ENCODE measurements at places on chromosomes 11 and 22.

GRCh38 chr11:66559142-66559865 is 9.1 kb downstream of the CTSF start:
- DNase-seq = no peak

DNA sequence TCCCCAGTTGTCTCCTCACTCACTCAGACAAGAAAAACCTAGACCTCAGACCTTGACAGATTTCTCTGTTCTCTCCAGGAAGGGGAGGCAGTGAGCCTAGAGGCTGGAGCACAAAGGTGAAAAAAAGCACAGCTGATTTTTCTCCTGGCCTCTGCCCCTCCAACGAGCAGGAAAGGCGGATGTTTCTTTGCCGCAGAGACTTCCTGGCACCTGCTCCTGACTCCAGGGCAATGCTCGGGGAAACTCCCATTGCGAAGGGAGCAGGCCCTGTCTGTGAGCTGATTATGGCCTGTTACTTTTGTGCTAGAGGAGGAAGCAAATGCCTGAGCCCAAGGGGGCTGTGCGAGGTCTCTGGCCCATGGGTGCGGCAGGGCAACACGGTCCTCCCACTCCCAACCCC is 25.4 kb downstream of the MS4A10 start:
- DNase-seq = peak; percentile 17

DNA sequence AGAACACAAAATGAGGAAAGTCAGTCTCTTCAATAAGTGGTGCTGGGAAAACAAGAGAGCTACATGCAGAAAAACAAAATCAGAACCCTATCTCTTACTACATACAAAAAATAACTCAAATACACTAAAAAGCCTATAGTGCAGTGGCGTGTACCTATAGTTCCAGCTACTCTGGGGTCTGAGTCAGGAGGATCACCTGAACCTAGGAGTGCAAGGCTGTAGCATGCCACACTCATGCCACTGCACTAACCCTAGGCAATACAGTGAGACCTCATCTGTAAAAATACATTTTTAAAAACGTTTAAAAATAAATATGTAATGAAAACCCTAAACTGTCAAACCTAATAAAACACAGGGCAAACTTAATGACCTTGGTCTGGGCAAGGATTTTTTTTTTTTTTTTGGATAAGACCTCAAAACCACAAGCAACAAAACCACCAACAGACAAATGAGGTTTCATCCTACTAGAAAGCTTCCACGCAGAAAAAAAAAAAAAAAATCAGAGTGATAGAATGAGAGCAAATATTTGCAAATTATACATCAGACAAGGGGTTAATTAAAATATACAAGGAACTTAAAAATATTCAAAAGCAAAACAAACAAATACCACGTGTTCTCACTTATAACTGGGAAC is 35.2 kb downstream of the XKR3 start:
- DNase-seq = no peak

DNA sequence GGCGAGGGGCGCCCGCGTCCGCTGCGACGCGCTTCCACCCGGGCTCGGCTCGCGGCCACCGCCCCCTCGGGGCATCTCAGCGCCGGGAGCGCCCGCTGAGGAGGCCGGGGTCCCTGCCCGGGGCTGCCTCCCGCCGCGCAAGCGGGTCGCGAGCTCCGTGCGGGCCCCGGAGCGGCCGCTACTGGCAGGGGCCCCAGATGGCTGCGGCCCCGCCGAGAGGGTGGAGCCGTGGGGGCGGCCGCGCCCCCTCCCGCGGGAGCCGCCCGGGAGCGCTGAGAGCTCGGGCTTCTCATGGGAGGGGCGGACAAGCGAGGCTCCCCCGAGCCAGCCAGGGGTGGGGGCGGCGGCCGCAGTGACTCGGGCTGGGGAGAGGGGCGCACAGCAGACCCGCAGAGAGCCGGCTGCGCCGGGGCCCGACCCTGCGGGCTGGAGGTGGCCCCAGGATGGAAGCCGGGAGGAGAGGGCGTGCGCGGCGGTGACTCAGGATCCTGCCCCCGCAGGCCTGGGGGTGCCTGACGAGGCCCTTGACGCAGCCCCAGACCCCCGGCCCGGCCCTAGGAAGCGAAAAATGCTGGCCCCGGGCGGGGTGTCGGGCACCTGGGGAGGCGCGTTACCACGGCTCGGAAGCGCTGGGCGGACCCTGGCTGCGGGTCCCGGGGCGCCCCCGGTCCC is 603 bp upstream of the ZFTA start:
- no peak for DNase-seq

DNA sequence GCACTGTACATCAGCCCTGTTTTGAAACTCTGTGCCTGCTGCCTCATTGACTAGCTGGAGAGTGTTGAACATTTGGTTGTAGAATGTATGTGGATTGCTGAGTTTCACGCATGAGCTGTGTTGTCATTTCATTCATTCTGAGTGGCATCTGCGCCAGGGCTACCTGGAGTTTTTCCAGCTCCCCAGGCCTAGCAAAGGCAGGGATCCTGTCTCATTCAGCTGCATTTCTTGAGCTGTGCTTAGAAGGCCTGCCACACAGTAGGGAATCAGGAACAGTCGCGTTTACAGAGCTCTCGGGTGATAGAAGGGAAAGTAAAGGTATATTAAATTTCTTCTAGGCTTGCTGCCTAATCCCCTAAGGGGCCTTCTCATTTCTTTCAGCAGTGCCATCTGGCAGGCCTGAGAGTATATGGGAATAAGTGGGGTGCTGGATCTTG is 44.3 kb downstream of the PTPRJ start:
- no peak for DNase-seq

- no peak for DNase-seq
These were observed 32.2 kb upstream of the HEPHL1 start for GRCh38 chr11:93988912-93989311.

GRCh38 chr22:28788601-28789000 is 11.8 kb downstream of the XBP1 start:
- DNase-seq = no peak

GRCh38 chr22:43395086-43395695 is 16.6 kb upstream of the MPPED1 start:
- no peak for DNase-seq

- DNase-seq = peak; percentile 87
These were observed 2.5 kb downstream of the RAC2 start for GRCh38 chr22:37241351-37242142.

GRCh38 chr22:44543362-44543761 is 45.3 kb upstream of the RTL6 start:
- no peak for DNase-seq

GRCh38 chr11:20873054-20873453 is 203.7 kb downstream of the NELL1 start:
- DNase-seq = peak; percentile 13

DNA sequence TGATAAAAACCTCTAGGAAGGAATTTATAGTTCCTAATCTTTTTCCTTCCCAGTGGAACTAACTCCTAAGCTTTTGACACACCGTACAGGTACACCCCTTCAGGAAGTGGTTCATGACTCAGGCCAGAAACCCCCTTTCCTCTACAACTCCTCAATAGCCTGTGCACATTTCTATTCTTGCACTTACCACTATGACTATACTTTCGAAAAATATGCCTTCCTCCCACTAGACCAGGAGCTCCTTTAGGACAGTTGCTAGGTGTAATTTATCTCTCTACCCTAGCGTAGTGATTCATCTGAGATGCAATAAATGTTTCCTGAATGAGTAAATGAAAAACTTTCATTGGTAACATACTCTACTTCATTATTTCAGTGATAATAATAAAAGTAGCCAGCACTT is 14.5 kb downstream of the MAP6 start:
- no peak for DNase-seq

DNA sequence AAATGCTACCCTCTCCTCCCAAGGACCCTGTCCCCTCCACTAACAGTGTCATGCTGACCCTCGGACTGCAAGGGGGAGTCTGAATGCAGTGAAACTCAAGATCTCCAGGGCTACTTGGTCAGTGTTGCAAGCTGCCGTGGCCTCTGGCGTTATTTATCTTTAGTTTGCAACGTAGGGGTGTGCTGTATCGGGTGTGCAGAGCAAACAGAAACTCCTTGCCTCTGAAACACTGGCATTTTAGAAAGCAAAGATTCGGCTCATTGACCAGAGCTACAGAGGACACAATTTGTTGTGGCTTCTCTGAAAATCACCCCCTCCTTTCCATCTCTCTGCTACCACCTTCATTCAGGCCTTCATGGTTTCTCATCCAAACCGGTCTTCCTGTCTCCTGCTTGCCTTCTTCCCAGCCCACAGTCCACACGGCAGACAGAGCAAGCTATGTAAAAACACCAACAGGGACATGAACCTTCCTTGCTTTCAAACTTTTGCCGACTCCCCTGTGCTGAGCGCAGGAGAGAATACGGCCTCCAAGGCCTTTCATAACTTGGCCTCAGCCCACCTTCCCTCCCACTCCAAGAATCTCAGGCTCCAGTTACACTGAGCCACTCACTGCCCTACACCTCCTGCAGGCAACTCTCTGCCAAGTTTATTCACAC is 14.9 kb downstream of the FZD4 start:
- no peak for DNase-seq

DNA sequence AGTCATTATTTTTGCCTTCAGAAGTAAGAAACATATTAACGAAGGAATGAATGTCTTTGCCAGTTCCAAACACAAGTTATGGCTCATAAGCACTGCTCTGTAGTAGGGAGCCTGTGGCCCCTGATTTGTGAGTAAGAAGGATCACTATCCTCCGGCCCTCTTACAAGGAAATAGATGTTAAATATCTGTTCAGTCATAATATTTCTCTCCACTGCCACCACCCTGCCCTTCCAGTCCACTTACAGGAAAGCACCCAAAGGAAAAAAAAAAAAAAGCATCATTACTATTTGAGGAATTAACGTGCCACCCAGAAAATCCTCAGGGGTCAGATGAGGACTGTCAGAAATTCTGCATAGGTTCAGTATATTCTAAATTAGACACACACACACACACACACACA is 123.4 kb downstream of the ETS1 start:
- DNase-seq = no peak

DNA sequence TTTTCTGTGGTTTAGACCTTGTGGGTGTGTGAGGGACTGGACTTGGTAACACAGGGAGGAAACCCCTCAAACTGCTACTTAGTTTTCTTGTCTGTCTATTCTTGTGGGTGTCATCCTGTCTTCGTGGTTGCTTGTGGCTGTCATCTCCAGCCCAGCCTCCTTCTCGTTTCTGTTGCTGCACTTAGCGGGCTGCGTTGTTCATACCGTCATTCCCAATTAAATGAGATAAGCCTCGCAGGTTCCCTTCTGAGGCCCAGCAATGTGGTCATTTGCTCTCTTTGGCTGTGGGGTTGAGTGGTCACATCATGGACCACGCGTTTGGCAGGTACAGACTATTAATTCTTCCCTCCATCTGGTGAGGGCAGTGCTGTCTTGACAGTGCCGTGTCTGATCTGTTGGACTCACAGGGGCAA is 18.8 kb downstream of the PANX1 start:
- DNase-seq = no peak

DNA sequence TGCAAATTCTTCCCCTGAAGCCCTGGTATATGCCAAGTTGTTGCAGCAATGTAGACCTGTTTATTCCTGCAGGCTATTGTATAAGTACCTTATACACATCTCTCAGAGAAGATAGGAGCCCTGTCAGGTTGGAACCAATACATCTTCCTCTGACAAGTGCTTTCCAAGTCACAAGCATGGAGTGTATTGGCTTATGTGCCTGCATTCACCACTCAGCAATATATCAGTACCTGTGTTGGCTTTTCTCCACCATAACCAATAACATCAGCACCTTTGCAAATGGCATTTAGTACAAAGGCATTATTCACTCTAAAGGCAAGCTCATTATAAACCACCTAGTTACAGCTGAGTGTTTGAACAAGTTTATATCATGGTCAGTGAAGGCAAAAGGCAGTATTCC is 611.7 kb upstream of the CNTN5 start:
- no peak for DNase-seq

GRCh38 chr22:47957649-47958048 is 1195.2 kb downstream of the TBC1D22A start:
- DNase-seq = no peak

DNA sequence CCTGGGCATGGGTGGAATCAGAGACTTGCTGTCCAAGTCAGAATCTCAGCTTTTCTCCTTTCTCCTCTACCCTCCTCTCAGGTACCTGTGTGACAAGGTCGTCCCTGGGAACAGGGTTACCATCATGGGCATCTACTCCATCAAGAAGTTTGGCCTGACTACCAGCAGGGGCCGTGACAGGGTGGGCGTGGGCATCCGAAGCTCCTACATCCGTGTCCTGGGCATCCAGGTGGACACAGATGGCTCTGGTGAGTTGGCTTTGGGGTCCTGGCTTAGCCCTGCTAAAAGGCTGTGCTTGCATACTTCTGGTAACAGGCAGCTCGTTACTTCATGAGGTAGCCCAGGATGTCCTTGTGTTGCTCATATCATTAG is 10.7 kb downstream of the MCM5 start:
- no peak for DNase-seq

DNA sequence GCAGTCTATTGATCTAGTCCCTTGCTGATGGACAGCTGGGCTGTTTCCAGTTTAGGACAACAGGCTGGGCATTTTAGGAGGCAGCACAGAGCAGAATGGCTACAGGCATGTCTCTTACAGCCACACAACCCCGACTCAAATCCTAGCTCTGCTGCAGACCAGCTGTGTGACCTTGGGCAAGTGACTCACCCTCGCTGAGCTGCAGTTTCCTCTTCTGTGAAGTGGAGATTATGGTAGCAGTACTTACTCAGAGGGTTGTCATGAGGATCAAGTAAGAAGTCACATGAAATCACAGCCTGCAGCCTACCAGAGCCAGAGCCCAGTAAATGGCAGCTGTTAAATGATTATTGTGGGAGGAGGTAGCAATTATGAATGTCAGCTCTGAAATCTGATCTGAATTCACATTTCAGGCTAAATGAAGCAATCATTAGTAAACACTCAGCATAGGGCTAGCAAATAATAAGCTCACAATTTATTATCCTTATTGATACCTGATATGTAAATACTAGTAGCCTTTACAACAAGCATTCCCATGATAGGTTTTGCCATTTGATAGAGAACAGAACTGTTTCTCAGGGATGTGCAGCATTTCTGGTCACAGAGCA is 58.9 kb downstream of the MYEOV start:
- peak; percentile 93 for DNase-seq

GRCh38 chr11:35166369-35167360 is 27.7 kb downstream of the CD44 start:
- peak; percentile 42 for DNase-seq

- DNase-seq = peak; percentile 41
These were observed 19.3 kb downstream of the MYH9 start for GRCh38 chr22:36368359-36368983.

- no peak for DNase-seq
These were observed 188.3 kb upstream of the ARHGAP42 start for GRCh38 chr11:100498780-100499179.

DNA sequence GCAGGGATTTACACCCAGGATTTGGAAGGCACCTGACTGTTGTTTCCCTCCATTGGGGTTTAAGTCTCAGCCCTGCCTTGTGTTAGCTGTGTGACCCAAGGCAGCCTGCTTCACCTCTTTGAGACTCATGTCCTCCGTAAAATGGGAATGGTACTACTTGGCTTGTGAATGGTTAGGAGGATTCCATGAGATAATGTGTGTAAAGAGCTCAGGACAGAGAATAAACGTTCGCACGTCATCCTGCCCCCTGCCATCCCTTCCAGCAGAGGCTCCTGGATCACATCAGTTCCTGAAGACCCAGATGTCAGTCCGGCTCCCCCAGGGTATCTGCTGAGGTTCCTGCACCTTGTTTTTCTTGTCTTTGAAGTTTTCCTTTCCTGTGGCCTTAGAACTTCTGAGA is 16.8 kb upstream of the ACCSL start:
- DNase-seq = no peak
